ENCODE measurements at places on chromosomes 1 and 21.

DNA sequence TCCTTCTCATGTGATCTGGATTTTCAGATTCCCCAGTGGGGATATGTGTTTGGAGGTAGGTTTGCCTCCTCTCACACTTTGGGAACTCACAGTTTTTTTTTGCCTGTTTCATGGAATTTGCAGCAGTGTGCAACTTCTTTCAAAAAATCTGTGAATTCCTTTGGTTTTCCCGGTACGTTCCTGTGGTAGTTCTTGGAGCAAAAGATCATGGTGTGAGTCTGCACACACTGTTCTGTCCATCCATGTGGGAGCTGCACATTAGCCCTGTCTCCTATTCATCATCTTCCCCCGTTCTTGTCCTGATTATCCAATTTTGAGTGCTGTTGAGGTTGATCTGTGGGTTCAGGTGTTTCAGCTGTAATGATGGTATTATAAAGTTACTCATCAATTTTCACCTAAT, 30.3 kb upstream of the TACSTD2 start:
- H3K4me3 ChIP-seq = no peak overlapping the region
- H3K27ac ChIP-seq = no peak overlapping the region
- no peaks in the 10 kb centered on the region for H3K27me3 ChIP-seq
- no peak for DNase-seq

- H3K4me1 ChIP-seq = peaks cover 17% of the 10 kb centered on the region
- H3K36me3 ChIP-seq = no peaks in the 10 kb centered on the region
- DNase-seq = no peak
- no peak overlapping the region for H3K4me3 ChIP-seq
- H3K27ac ChIP-seq = no peak overlapping the region
Measured at GRCh38 chr1:234854645-234855039, 244.7 kb upstream of the IRF2BP2 start.

DNA sequence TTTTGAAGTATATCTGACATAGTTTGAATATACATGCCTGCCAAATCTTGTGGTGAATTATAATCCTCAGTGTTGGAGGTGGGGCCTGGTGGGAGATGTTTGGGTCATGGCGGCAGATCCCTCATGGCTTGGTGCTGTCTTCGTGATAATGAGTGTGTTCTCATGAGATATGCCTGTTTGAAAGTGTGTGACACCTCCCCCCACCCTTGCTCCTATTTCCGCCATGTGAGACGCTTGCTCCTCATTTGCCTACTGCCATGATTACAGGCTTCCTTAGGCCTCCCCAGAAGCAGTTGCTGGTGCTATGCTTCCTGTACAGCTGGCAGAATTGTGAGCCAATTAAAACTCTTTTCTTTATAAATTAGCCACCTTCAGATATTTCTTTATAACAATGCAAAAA, 436.6 kb upstream of the BEND5 start:
- no peaks in the 10 kb centered on the region for H3K4me1 ChIP-seq
- no peak overlapping the region for H3K27ac ChIP-seq
- no peaks in the 10 kb centered on the region for H3K36me3 ChIP-seq
- no peaks in the 10 kb centered on the region for H3K27me3 ChIP-seq
- H3K4me3 ChIP-seq = no peak overlapping the region

DNA sequence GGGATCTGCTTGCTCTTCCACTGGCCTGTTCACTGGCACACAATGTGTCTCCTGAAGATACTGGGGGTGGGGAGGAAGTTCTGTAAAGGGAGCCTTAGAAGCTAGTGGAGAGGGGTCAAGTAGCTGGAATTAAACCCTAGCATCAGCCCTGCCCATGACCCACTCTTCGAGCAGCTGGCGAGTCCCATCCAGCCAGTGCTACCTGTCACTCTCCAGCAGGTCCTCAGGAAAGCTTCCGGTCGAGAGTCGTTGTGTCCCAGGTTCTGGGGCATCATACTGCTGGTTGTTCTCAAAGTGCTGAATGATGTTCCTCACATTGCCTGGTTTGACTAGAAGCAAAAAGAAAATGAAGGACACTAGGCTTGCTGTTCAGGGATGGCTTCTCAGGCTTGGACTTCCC, 30.9 kb downstream of the LRRC71 start:
- DNase-seq = no peak
- H3K4me3 ChIP-seq = no peak overlapping the region
- no peaks in the 10 kb centered on the region for H3K4me1 ChIP-seq
- H3K27ac ChIP-seq = no peak overlapping the region

- peak; percentile 7 for DNase-seq
- H3K4me1 ChIP-seq = no peaks in the 10 kb centered on the region
- no peaks in the 10 kb centered on the region for H3K36me3 ChIP-seq
- no peak overlapping the region for H3K4me3 ChIP-seq
- H3K27me3 ChIP-seq = no peaks in the 10 kb centered on the region
- no peak overlapping the region for H3K27ac ChIP-seq
Measured at GRCh38 chr1:189429610-189430009, 1048.1 kb downstream of the BRINP3 start.

DNA sequence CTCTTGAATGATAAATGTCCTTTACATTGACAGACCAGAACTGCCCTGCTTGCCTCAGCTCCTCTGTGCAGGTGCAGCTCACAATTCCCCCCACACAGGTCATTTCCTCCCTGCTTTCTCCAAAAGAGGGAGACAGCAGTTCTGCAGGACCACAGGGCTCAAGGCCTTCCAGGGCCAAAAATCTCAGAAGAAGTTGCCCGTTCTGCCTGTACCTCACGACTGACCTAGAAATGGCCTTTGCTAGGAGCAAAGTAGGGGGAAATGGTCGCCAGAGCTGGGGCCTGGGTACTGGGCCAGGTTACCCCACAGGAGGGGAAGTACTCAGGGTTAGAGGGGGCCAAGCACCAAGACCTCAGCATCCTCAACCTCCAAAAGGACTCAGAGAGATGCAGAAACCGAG, 11.1 kb downstream of the RNU1-2 start:
- H3K4me3 ChIP-seq = no peak overlapping the region
- no peaks in the 10 kb centered on the region for H3K27me3 ChIP-seq
- no peaks in the 10 kb centered on the region for H3K36me3 ChIP-seq
- no peak for DNase-seq
- peaks cover 26% of the 10 kb centered on the region for H3K4me1 ChIP-seq

- H3K36me3 ChIP-seq = no peaks in the 10 kb centered on the region
- no peak overlapping the region for H3K27ac ChIP-seq
- no peaks in the 10 kb centered on the region for H3K4me1 ChIP-seq
Measured at GRCh38 chr1:205927247-205927646, 16.0 kb downstream of the SLC26A9 start.

GRCh38 chr1:19872190-19872589, 10.0 kb upstream of the OTUD3 start:
- no peak overlapping the region for H3K27ac ChIP-seq
- peaks cover 8% of the 10 kb centered on the region for H3K27me3 ChIP-seq
- no peak overlapping the region for H3K4me3 ChIP-seq
- no peaks in the 10 kb centered on the region for H3K36me3 ChIP-seq

DNA sequence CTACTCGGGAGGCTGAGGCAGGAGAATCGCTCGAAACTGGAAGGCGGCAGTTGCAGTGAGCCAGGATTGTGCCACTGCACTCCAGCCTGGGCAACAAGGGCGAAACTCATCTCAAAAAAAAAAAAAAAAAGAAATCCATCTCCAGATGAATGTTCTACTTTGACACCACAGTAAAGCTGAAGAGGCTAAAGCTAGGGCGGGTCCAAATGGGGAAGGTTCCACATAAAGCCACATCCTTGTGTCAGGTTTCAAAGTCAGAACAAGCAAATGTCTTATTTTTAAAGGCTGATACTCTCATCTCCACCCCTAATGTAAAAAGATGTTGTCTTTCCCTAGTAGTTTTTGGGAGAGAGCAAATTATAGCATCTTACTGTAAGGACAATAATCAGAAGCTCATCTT, 4.4 kb upstream of the WARS2 start:
- peaks cover 9% of the 10 kb centered on the region for H3K4me1 ChIP-seq
- H3K4me3 ChIP-seq = no peak overlapping the region
- no peaks in the 10 kb centered on the region for H3K27me3 ChIP-seq
- H3K36me3 ChIP-seq = no peaks in the 10 kb centered on the region
- H3K27ac ChIP-seq = no peak overlapping the region
